ENCODE measurements at places on chromosomes 3 and 15.
A peak's percentile ranks its signal among the peaks of the same experiment; 100 is the strongest.

- no peak for DNase-seq
These were observed 901.7 kb downstream of the NTRK3 start for GRCh38 chr15:87354661-87355410.

DNA sequence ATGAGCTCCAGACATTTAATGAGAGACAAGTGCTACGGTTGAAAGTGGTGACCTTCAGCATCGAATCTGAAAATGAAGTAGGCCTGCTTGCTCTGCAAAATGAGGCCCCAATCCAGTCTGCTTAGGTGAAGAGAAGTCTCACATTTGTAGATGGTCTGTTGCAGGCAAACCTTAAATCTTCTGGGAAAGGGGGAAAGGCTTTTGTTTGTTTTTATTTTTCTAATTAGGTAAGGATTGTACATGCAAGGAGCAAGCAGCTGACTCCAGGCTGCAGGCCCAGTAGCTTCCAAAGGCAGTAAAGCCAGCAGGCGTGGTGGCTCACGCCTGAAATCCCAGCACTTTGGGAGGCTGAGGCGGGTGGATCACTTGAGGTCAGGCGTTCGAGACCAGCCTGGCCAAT is 74.3 kb downstream of the HMG20A start:
- no peak for DNase-seq

GRCh38 chr3:111506435-111506834 is 35.6 kb upstream of the CD96 start:
- DNase-seq, result no peak

GRCh38 chr3:123365450-123366143 is 83.3 kb downstream of the ADCY5 start:
- DNase-seq, result peak; percentile 36

GRCh38 chr3:53635041-53635440 is 140.6 kb downstream of the CACNA1D start:
- no peak for DNase-seq

DNA sequence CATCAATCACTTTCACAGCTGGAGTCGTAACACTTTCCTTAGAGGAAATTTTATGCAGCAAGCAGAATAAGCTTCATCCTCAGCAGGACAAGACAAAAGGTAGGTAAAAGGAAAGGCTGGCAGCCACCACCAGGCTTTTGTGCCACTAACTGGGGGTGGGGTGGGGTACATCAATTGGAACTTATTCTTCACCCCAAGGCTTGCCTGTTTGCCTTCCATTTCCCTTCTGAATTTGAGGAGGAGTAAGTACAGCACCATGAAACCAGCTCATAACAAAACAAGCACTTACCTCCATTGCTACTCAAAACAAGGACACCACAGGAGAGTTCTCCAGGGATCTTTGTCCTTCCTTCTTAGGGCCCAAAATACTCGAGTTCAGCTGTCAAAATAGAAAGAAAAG is 296.8 kb downstream of the ARRDC4 start:
- no peak for DNase-seq

DNA sequence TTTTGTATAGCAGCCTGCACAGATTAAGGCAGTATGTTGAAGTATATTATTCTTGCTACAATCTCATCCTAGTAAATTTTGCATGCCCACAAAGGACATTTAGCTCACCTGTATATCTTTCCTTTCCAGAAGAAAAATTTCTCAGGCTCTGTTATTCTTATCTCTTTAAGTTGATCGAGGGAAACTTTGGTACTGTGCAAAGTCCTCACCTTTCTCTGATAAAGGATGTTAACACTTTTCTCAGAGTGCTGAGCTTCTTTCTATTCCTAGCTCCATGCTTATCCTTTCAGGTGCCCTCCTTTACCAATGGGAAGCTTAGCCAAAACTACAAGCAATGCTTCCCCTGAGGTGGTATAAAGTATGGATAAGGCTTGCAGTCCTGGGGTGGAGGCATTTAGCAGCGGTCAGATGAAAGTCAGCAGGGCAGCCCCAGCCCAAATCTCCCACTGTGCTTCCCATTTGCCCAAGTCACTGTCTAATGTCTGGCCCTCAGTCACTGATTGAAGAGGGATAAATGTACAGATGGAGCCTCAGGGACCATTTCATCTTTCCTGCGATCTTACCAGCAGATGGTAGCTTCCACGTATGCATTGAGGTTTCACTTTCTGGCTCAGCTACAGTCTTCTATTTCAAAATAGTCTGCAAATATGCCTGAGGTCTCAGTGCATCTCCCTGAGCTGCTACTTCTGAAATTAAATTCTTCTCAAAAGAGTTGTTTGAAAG is 127.8 kb upstream of the P2RY1 start:
- DNase-seq, result no peak

Measured in globus pallidus (tissue), 1 donor.